Osteocyte (in vitro differentiated cells): ENCODE measurements at places on chromosomes 11 and 22. TPM values are rescaled to one million over a fixed set of nuclear protein-coding genes. Genes with fewer than 3 reads are reported as not detected.
A peak's percentile ranks its signal among the peaks of the same experiment; 100 is the strongest.

DNA sequence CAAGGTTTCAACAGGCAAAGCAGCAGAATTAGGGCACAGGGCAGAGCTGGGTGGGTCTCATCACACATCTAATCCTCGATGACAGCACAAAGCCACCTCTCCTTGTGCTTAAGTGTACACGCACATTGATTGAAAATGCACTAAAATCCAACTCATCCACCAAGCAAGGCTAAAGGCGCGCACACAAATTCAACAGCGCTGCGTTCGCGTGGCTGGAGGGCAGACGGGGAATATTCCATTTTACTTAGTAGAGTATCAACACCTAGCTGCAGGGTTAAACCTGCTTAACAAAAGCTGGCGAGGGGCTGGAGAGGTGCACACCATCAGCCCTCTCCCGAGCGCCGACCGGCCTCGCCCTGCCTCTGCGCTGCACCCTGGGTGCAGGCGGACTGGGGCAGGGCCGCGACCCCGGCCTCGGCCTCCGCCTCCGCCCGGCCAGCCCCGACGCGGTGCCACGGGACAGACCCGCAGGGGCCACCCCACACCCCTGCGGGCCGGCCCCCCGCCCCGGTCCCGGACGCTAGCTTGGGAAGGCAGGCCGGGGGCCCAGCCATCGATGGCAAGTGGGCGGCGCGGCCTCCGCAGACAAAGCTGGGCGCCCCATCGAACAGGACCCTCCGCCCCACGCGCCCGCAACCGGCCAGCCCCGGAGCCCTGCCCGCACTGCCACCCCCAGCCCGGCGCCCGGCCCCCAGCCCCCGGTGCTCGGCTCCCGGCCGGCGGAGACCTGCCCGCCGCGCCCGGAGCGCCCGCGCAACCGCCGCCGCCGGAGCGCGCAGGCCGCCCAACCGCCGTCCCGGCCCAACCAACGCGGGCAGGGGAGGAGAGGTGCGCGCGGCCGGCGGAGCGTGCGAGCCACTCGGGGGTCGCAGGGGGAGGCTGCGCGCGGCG lies 929 bp downstream of the PRDM10 start:
- peaks cover 29% of the 10 kb centered on the region for H3K4me1 ChIP-seq
- H3K27ac ChIP-seq: peak overlapping the region; percentile 89
- peaks cover 5% of the 10 kb centered on the region for H3K36me3 ChIP-seq
- H3K4me3 ChIP-seq: peak overlapping the region; percentile 98

UBXN1 gene
- 132 and 161 TPM in 2 replicates for total RNA-seq

SLC25A45 gene
- 9.9 and 10.8 TPM in 2 replicates for total RNA-seq

- no peak for DNase-seq
- H3K4me1 ChIP-seq: peaks cover 25% of the 10 kb centered on the region
- H3K27ac ChIP-seq: no peak overlapping the region
- no peaks in the 10 kb centered on the region for H3K36me3 ChIP-seq
Measured at GRCh38 chr11:93623179-93623578, 38.3 kb upstream of the CEP295 start.

DNA sequence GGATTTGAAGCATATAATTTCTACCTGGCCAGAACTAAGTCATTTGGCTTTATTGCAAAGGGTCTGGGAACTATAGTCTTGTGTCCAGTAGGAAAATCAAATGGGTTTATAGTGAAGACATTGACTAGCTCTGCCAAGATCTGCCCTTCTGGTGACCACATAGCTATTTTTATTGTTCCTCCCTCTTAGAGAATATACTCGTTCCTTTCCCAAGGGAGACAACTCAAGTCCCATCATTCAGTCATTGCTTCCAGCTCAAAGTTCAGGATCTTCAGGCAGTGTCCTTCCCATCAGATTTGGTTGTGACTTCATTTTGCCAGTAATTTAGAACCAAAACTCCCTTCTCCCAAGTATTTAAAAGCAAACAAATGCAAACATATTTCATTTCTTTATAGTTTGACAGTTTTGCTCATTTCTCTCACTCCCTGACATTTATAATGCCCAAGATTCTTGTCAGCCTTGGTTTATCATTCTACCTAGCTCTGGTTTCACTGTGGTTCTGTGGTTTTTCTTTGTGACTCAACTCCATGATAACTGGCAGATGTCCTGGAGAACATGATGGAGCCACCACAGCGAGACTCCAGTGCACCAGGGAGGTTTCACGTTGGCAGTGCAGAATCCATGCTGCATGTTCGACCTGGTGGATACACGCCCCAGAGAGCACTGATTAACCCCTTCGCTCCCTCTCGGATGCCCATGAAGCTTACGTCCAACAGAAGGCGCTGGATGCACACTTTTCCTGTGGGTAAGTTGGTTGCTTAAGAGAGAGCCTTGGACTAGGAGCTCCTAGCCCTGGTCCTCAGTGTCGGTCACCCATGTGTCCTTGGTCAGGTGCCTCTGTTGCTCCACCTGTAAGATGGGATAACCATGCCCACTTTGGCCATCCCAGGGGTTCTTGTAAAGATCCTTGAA lies 64.9 kb downstream of the DEPDC5 start:
- no peaks in the 10 kb centered on the region for H3K4me1 ChIP-seq
- DNase-seq: no peak
- peaks cover 52% of the 10 kb centered on the region for H3K36me3 ChIP-seq
- no peaks in the 10 kb centered on the region for H3K27me3 ChIP-seq
- H3K27ac ChIP-seq: no peak overlapping the region
- no peak overlapping the region for H3K4me3 ChIP-seq

DNA sequence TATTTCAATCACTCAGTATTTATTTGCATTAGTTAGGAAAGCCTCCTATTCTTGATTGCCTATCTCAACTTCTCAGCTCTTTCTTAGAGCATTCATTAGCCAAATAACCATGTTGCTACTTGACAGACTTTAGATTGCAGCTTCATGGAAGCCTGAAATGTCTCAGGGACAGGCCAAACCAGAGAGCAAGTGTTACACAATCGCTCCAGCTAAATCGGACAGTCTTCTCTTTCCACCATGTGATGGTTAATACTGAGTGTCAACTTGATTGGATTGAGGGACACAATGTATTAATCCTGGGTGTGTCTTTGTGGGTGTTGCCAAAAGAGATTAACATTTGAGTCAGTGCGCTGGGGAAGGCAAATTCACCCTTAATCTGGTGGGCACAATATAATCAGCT lies 106.5 kb upstream of the DRD2 start:
- no peak for DNase-seq
- no peaks in the 10 kb centered on the region for H3K4me1 ChIP-seq
- no peak overlapping the region for H3K27ac ChIP-seq
- H3K36me3 ChIP-seq: no peaks in the 10 kb centered on the region
- H3K4me3 ChIP-seq: no peak overlapping the region
- peaks cover 21% of the 10 kb centered on the region for H3K27me3 ChIP-seq

DNA sequence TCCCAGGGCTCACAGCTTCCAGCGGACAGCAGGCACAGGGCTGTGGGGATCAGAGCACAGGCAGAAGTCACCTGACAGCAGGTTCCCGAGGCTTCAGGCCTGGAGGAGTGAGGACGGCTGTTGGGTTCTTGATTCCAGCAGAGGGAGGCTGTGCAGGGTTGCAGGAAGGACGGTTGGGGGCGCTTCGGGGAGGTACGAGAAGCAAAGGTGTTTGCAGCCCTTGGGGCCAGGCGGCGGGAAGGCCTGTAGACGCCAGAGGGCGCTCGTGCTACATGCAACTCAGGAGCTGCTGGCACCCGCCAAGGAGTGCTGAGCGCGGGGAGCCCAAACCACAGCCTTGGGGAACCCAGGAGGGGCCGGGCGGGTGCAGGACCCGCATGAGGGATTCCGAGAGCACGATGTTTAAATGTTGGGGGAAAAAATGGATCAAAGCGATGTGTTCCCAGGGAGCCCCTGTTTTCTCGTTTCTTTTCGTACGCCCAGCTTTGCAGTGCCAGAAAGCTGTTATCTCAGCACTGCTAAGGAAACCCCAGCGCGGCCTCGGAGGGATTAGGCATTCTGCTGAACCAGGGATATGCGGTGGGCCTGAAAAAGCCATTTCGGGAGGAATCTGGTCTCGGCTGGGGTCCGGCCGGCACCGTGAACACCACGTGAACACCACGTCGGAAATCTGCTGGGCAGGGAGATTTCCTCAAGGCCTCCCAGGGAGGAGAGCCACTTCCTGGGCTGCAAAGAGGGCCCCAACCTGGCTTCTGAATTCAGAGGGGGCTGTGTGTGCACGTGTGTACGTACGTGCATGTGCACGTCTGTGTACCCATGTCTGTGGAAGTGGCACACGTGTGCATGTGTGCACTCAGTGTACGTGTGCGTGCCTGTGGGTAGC lies 88.1 kb downstream of the KCNQ1 start:
- peak; percentile 95 for DNase-seq
- peaks cover 18% of the 10 kb centered on the region for H3K4me1 ChIP-seq
- no peaks in the 10 kb centered on the region for H3K36me3 ChIP-seq
- peaks cover 18% of the 10 kb centered on the region for H3K27me3 ChIP-seq

- no peaks in the 10 kb centered on the region for H3K27me3 ChIP-seq
- peaks cover under 1% of the 10 kb centered on the region for H3K36me3 ChIP-seq
- H3K27ac ChIP-seq: peak overlapping the region; percentile 96
- peak overlapping the region; percentile 83 for H3K4me3 ChIP-seq
Measured at GRCh38 chr11:7577291-7578190, 63.7 kb downstream of the PPFIBP2 start.

HBG2 gene
- not detected in 2 replicates for total RNA-seq

GRCh38 chr22:45969801-45970470 lies 7.0 kb downstream of the WNT7B start:
- H3K36me3 ChIP-seq: peaks cover 2% of the 10 kb centered on the region
- H3K27ac ChIP-seq: no peak overlapping the region
- no peak overlapping the region for H3K4me3 ChIP-seq
- peaks cover 11% of the 10 kb centered on the region for H3K4me1 ChIP-seq
- no peak for DNase-seq
- peaks cover 23% of the 10 kb centered on the region for H3K27me3 ChIP-seq

DNA sequence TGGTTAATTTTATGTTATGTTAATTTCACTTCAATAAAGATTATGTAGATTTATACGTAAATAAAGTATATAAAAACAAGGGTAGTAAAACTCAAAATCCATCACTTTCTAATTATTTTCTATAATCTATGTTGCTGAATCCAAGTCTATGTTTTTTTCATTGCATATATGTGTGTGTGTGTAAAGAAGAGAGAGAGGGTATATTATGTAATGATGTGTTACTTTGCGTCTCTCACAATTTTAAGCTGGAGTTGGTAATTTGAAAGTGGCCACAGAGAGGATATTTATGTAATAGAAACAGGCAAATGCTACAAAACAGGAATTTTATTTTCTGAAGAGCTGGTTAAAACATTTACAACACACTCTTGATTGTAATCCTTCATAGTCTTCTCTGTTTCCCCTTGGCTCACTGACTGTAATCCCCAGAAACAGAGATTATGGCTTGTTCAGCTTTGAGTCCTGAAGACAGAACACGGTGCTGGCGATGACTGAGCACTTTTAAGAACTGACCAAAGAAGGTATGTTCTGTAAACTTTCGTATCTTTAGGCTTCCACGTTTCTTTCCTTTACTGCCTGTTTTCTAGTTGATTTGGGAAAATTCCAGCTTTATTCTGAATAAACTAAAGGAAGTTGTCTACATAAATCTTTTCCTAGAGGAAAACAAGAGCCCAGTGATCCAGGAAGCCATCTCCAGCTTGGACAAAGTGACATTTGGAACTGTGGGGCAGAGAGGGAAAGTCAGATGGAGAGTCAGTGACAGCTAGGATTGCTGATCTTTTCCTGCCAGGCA lies 43.6 kb downstream of the OR2AG2 start:
- H3K27ac ChIP-seq: no peak overlapping the region
- no peak overlapping the region for H3K4me3 ChIP-seq
- H3K27me3 ChIP-seq: peaks cover 42% of the 10 kb centered on the region
- H3K4me1 ChIP-seq: no peaks in the 10 kb centered on the region
- no peak for DNase-seq
- H3K36me3 ChIP-seq: no peaks in the 10 kb centered on the region

DNA sequence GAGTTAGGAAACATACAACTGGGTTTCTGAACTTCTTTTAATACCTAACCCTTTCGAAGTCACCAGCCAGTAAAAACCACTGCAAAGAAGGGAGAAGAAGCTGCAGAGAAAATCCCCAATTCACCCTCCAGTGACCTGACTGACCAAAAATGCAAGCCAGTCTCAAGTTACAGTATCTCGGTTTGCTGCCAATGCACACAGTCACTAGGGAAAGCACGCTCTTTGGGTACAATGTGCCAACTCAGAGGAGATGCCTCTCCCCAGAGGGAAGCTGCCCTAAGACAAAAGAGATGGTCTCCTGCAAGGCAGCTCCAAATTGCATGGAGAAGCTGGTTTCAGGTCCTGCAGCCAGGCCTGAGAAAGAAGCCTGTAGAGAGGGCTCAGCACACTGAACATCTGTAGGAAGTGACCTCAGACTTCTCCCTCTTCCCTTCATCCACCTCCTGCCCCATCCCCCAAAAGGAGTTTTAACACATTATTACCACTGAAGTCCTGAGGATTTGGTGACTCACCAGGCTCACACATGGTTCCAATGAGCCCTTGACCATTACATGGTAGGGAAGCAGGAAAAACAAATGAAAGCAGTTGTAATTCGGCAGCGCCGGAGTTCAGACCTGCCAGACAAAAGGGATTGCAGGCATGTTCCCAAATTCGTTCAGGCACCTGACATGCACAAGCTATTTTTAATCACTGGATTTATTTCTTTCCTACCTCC lies 90.1 kb downstream of the ETS1 start:
- H3K27me3 ChIP-seq: no peaks in the 10 kb centered on the region
- peaks cover 2% of the 10 kb centered on the region for H3K36me3 ChIP-seq
- H3K4me1 ChIP-seq: peaks cover 96% of the 10 kb centered on the region
- peak overlapping the region; percentile 57 for H3K4me3 ChIP-seq
- H3K27ac ChIP-seq: peak overlapping the region; percentile 91

OR52R1 gene
- total RNA-seq: not detected in 2 replicates

DNA sequence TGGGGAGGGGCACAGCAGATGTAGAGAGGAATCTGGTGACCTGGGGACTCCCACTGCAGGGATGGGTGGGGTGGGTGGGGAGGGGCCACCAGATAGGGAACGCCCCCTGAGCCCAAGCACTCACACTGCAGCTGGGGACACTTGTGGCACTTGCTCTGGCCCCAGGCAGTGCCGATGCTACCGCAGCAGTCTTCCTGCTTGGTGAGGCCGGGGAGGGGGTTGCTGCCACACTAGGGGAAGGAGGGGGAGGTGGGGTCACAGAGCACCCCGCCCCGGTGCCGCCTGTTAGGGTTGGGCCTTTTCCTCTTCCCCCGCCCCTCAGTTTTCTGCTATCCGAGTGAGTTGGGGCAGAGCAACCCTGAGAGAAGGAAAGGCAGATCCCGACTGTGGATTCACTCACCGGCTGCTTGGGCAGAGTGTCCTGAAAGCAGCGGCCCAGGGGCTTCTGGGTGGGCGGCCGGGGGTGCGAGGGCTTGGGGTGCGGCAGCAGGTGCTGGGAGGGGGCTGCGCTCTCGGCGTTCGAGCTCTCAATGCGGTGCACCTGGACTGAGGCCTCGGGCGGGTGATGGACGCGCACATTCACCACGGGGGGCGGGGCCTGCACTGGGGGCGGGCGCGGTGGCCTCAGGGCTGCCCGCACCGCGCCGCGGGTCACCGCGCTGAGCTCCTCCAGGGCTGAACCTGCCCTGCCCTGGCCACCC lies 4.7 kb downstream of the LTBP3 start:
- no peak for DNase-seq
- no peaks in the 10 kb centered on the region for H3K27me3 ChIP-seq
- H3K36me3 ChIP-seq: peaks cover 34% of the 10 kb centered on the region
- H3K4me3 ChIP-seq: no peak overlapping the region
- H3K4me1 ChIP-seq: peaks cover 39% of the 10 kb centered on the region

PANX2 gene
- total RNA-seq: 1.5 and 1.6 TPM in 2 replicates
